Stimulated activated CD4-positive, alpha-beta T cell treated with anti-CD3 and anti-CD28 coated beads, Interleukin-2, amount 100 ng/mL, for 48 hours (primary cell): ENCODE measurements at places on chromosomes 11 and 22.

DNA sequence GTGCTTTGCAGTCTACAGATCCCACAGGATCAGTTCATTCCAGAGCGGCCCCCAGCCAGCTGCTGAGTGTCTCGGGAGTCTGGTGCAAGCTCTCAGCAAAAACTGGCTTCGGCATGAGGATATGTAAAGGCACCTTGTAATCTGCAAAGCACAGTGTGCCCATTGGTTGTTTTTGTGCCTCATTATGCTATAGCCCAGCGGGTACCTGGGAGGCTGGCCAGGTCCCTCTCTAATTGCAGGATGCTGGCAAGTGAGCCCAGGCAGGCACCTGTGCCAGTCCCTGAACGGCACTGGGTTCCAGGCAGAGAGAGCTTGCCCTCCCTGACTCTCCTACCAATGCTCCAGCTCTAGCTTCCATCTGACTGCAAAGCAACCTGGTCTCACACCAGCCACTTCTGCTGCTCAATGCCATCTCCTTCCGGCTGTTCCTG, 128.7 kb downstream of the DSCAML1 start:
- DNase-seq = no peak

DNA sequence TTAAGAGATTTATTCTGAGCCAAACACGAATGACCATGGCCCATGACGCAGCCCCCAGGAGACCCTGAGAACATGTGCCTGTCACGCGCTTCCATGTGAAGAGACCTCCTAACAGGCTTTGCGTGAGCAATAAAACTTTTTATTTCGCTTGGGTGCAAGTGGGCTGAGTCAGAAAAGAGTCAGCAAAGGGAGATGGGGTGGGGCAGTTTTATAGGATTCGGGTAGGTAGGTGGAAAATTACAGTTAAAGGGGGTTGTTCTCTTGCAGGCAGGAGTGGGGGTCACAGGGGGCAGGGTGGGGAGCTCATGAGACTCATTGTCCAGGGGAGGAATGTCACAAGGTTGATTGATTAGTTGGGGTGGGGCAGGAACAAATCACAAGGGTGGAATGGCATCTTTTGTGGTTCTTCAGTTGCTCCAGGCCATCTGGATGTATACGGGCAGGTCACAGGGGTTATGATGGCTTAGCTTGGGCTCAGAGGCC, 77.2 kb upstream of the FTH1 start:
- no peak for DNase-seq

DNA sequence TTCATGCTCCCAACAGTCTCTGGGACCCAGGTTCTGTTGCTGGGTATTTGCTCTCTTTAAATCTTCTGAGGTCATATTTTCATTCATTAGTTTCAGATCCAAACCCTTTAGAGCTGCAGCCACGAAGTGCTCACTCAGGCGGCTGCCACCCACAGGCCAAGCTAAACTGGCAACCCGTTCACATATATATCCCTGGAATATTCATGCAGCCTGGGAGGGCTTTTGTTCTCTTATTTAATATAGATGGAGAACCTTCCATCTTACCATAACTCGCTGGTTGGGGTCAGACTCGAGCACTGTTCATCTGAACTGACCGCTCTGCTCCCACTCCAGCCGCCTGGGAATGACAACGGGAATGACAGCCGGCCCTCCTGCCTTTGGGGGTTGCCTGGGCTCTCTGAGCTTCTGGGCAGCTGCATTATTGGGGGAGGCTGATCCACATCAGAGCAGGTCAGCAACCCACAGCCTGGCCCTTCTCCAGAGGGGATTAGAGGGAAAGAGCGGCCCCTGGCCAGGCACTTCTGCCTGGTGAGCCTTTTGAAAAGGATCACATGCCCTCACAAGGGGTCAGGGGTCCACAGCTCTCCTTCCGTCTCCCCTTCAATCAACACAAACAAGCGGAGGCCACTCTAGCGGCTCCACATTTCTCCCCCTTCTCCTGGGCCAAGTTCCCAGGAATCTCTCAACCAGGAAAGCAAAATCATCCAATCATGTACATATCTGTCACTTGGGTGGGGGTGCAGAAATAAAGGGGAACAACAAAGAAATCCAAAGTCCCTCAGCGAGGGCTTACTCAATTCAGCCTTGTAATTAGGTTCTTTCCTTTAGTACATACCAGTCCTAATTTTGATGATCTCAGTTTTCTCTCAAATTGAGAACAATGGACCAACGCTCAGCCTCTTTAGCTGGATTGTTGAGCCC, 11.8 kb downstream of the TMEM184B start:
- no peak for DNase-seq

DNA sequence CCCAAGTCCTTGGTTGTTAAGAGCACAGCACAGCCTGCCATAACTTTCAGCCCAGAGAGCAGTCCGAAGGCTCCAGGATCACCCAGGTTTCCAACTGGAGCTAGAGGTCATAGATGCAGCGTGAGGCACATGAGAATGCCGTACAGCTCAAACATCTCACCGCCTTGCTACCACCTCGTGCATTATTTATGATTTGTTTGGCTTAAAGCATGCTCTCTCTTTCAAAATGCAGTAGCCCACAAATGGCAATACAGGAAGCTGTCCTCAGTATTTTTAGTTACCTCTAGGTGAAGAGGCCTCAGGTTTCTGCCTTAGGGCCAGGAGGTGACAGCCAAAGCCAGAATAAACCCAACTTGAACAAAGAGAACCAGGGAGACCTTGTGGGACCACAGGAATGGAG, 14.4 kb downstream of the SCN3B start:
- no peak for DNase-seq

DNA sequence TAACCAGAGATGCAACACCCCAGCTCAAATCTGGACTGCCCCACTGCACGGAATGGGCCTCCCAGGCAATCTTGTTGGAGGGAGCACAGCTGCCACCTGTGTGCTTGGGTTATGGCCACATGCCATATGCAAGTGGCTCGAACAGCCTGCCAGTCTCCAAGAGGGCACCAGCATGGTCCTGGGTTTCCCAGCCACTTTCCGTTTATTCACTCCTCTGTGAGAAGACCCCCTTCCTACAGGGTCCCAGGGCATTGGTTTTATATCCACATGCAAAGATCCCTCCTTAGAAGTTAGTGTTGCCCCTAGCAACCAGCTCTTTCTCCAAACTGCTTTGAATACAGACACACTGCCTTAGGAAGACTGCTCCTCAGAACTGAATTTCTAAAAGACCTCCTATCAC, 487.8 kb downstream of the BUD13 start:
- DNase-seq = no peak

GRCh38 chr11:16925561-16926065, 88.6 kb downstream of the PLEKHA7 start:
- DNase-seq = no peak
